C1 segment of cervical spinal cord (tissue), 14 donors: ENCODE measurements at places on chromosomes 1 and 21.

- DNase-seq = no peak
Measured at GRCh38 chr1:66069976-66070876, 277.5 kb downstream of the PDE4B start.

GRCh38 chr1:221644145-221644448 lies 97.8 kb downstream of the DUSP10 start:
- DNase-seq = no peak

DNA sequence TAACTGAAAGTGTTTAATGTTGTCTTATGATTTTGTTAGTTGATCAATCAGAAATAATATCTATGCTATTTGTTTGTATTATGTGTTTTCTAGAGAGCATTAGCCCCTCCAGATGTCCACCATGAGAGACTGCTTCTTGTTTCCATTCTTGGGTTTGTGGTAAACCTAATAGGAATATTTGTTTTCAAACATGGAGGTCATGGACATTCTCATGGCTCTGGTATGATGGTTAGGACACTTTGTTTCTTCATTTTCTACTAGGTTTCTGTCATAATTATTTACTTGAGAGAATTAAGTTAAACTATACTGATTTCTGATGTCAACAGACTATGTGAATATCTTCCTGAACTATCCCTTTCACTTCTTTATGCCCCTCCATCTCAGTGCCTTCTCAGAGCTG lies 16.1 kb downstream of the SLC30A7 start:
- DNase-seq = no peak

- DNase-seq = no peak
Measured at GRCh38 chr1:202165942-202166843, 5.8 kb upstream of the PTPN7 start.

- no peak for DNase-seq
Measured at GRCh38 chr1:103527331-103527730, 1.8 kb downstream of the RNPC3 start.

- no peak for DNase-seq
Measured at GRCh38 chr21:44702111-44702972, 5.4 kb downstream of the KRTAP10-12 start.

GRCh38 chr1:108053270-108054013 lies 88.5 kb upstream of the VAV3 start:
- DNase-seq = no peak

GRCh38 chr1:92975551-92976232 lies 14.4 kb upstream of the DIPK1A start:
- no peak for DNase-seq

- DNase-seq = no peak
Measured at GRCh38 chr1:52674497-52675384, 23.4 kb downstream of the COA7 start.

- DNase-seq = no peak
Measured at GRCh38 chr1:166122873-166123466, 43.8 kb downstream of the FAM78B start.

GRCh38 chr1:200959411-200959921 lies 64.0 kb downstream of the KIF21B start:
- no peak for DNase-seq

GRCh38 chr1:206577626-206578025 lies 34.6 kb downstream of the EIF2D start:
- no peak for DNase-seq

GRCh38 chr1:12618965-12619791 lies 1.2 kb upstream of the DHRS3 start:
- peak; percentile 66 for DNase-seq

DNA sequence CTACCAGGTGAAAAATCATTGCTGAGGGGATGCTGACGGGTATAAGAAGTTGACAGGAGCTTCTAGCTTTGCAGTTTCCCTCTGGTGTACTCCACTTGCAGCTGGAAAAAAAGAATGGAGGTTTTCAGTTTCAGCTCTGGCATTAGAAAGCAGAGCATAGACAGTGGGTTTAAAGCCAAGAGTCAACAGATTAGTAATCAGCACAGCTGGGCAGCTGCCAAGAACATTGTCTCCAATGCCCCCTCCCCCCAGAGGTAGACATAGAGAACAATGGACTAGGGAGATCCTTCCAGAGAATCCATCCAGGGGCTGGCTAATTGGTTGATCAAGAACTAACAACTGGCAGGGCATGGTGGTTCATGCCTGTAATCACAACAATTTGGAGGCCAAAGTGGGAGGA lies 10.1 kb upstream of the ZBTB8B start:
- peak; percentile 1 for DNase-seq

- DNase-seq = no peak
Measured at GRCh38 chr1:7315316-7315715, 455.8 kb upstream of the VAMP3 start.

- no peak for DNase-seq
Measured at GRCh38 chr1:66231217-66231616, 302.7 kb upstream of the SGIP1 start.

GRCh38 chr1:191609305-191609704 lies 549.0 kb upstream of the RGS18 start:
- no peak for DNase-seq

DNA sequence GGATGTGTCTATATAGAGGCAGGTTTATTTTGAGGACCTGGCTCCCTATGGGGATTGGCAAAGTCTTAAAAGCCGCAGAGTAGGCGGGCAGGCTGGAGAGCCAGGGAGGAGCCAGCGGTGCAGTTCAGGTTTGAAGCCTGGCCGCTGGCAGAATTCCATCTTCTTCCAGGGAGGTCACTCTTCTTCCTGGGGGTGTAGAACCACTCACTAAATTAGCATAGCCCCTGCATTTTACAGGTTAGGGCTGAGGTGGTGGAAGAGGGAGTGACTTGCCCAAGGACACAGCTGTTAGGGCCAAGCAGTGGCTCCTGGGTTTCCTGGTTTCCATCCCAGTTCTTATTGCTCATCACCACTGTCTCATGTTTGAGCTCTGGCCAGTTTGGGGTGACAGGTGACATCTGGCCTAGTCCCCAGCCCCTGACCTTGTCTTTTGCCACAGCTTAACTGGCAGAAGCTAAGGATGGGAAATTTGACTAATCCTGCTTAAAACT lies 1.4 kb downstream of the PINK1 start:
- DNase-seq = peak; percentile 31

DNA sequence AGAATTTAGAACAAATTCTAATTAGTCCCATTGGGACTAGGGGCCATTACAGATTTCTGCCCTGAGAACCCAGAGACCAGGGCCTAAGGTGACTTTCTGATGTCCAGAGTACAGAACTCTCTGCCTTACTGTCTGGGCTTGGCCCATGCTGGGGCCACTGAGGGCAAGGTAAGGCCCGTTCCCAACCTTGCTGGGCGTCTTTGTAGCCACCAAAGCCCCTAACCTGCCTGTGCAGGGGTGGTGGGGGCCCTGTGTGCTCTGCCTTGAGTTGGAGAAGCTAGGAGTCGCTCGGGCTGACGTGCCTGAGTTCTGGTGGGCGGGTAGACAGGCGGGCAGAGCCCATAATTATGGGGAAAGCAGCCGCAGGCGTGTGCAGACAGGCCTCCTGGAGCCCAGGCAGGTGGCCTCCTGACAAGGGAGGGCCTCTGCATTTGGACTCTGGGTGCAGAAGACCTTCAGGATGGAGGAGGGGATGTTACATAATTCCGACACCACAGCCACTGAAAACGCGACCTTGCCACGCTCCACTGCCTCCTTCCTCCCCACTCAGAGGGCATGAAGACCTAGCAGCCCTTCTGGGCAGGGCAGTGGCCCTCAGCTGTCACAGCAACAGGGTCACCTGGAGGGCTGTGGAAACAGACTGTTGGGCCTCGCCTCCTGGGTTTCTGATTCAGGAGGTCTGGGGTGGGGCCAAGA lies 239.9 kb upstream of the TMEM51 start:
- no peak for DNase-seq

- no peak for DNase-seq
Measured at GRCh38 chr1:162329826-162330225, 46.8 kb downstream of the SPATA46 start.

- DNase-seq = no peak
Measured at GRCh38 chr1:225250432-225250831, 177.4 kb downstream of the LBR start.

DNA sequence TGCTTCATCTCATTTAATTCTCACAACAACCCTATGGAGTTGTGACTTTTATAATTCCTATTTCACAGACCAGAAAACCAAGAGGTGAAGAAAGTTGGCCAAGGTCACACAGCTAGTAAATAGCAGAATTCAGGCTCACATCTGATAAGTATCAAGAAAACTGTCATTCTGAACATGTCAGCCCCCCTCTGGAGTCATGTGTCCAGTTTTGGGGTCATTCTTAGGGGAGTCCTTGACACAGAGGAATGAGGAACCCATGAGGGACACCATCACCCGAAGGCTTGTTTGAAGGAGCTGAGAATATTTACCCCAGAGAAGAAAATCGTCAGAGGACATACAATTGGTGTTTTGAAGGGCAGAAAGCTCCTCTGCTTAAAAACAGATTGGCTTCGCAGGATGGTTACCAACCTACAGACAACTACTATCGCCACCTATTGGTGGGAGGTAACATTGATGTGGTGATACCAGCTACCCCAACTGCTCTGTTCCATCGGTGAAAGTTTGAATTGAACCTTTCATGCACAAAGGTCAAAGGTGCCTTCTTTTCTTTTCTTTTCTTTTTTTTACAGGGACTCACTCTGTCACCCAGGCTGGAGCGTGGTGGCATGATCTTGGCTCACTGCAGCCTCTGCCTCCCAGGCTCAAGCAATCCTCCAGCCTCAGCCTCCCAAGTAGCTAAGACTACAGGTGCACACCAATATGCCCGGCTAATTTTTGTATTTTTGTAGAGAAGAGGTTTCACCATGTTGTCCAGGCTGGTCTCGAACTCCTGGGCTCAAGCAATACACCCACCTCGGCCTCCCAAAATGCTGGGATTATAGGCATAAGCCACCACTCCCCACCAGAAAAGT lies 31.3 kb downstream of the NCMAP start:
- DNase-seq = peak; percentile 25

GRCh38 chr21:34203851-34204420 lies 130.6 kb downstream of the MRPS6 start:
- DNase-seq = no peak

GRCh38 chr1:228151180-228151925 lies 1.6 kb downstream of the GJC2 start:
- DNase-seq = no peak

GRCh38 chr1:14650951-14651350 lies 52.5 kb downstream of the KAZN start:
- DNase-seq = no peak

DNA sequence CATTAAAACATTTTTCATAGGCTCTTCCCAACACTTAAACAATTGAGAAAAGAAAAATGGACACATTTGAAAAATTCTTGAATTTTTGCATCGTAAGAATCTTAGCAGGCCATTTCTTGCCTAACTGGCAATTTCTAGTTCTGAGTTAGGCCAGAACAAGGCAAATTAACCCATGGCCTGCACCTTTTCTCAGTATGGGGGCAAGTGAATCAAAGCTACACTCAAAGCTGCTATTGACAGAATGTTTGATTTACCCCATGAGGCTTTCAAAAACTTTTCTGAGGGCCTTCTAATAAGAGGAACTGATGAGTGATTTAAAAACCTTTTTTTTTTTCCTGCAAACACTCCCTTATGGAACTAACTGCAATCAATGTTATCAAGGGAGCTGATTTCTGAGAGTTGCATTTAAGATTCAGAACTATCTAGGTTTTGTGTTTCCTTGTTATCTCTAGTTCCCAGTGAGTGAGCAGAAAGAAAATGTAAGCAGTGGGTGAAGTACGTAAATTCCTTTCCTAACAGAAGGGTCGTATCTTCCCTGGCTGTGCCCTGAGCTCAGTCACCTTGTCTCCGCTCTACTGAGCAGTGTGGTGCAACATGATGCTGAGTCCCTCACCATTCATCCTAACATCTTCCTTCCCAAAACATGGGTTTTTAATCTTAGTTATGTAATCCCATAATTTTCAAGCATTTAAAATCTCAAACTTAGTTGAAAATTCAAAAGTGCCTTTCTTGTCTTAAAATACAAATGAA lies 353.7 kb downstream of the DPYD start:
- no peak for DNase-seq

DNA sequence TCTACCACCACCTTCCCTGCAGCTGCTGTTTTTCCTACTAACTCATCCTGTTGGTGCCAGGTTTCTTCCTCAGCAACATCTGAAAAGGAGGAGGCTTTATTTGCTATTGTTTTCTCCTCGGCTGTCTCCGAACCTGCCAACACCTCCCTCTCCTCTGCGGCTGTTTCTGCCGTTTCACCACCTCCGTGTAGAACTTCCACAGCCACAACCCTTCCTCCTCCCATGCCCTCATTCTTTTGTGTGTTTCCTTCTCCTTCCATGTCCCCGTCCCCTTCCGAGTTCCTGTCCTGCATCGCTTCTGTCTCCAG lies 59.0 kb upstream of the LRRC53 start:
- DNase-seq = no peak

DNA sequence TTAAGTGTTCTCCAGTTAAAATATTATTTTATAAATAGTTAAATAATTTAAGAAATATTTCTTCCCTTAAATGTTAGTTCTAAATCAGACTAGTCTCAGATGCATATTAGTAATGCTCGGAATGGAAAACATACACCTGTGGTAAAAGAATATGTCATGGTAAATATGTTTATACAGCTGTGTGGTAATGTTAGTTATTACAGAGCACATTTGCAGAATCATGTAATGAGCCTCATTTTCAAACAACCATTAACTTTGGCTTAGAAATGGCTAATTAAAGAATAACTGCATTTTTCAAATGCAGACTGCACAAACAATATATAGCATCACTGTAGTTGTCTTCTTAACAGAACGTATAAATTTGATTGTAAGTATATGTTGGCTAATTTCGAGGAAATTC lies 90.3 kb downstream of the DISP1 start:
- DNase-seq = no peak

DNA sequence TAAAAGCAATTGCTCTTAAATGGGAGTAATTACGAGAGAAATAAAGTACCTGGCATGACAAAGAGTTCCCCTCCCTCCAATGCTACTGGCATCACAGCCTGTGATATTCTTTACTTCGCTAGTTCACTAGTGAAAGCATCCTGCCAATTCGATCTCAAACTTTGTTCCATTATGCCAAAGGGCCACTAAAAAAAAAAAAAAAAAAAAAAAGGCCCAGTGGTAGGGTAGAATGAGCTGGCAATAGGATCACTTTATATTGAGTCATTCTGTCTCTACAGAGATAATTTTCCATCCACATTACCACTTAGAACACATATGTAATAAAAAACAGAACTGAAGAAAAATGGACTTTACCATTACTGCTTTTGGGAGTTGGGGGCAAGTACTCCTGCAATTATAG lies 11.2 kb downstream of the PUM1 start:
- DNase-seq = no peak

DNA sequence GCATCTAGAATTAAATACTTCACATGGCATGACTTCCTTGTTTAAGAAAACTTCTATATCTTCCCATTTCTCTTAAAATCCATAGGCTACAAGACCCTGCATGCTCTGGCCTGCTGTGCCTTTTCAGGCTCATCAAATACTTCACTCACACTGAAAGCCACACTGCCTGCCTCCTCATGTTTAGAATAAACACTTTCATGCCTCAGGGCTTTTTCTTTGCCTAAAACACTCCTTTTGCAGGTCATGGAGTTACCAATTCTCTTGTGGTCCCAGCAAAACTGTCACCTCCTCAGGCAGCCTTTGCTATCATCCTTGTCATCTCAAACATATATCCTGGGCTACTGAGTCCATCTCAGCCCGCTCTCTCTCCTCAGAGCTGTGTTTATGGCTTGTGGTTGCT lies 5.5 kb downstream of the SGIP1 start:
- no peak for DNase-seq
